Spleen (tissue), 13 donors: ENCODE measurements at places on chromosomes 16 and 17. TPM values are rescaled to one million over a fixed set of nuclear protein-coding genes. Genes with fewer than 3 reads are reported as not detected.
A peak's percentile ranks its signal among the peaks of the same experiment; 100 is the strongest.

NPB gene
- total RNA-seq: 1.0 TPM

SOST gene
- not detected for total RNA-seq

- no peaks in the 10 kb centered on the region for H3K27me3 ChIP-seq
- peak; percentile 76 for DNase-seq
- no peak overlapping the region for H3K4me3 ChIP-seq
- H3K4me1 ChIP-seq: peaks cover 100% of the 10 kb centered on the region
- H3K36me3 ChIP-seq: peaks cover 65% of the 10 kb centered on the region
Measured at GRCh38 chr16:11674001-11674817, 6.0 kb downstream of the SNN start.

- H3K27ac ChIP-seq: no peak overlapping the region
- H3K27me3 ChIP-seq: no peaks in the 10 kb centered on the region
- H3K4me1 ChIP-seq: peaks cover 2% of the 10 kb centered on the region
- H3K36me3 ChIP-seq: no peaks in the 10 kb centered on the region
Measured at GRCh38 chr16:56207421-56207820, 16.1 kb downstream of the GNAO1 start.

DNA sequence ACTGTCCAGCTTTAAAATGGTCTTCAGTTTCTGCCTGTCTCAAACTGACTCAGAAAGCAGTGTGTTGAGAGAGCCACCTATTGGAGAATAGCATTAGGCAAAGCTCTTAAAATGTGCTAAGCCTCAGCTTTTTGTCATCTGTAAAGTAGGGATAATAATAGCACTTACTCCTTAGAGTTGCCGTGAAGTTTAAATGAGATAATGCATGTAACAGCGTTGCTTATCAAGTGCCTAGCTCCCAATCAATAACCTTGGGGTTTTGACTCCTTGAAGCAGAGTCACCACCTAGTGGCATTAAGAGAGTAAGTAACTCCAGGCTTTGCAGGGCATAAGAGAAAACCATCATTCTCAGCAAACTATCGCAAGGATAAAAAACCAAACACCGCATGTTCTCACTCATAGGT, 163.3 kb downstream of the HS3ST2 start:
- no peaks in the 10 kb centered on the region for H3K4me1 ChIP-seq
- no peaks in the 10 kb centered on the region for H3K36me3 ChIP-seq
- H3K27ac ChIP-seq: no peak overlapping the region
- no peak for DNase-seq
- H3K4me3 ChIP-seq: no peak overlapping the region
- peaks cover 30% of the 10 kb centered on the region for H3K27me3 ChIP-seq

DNA sequence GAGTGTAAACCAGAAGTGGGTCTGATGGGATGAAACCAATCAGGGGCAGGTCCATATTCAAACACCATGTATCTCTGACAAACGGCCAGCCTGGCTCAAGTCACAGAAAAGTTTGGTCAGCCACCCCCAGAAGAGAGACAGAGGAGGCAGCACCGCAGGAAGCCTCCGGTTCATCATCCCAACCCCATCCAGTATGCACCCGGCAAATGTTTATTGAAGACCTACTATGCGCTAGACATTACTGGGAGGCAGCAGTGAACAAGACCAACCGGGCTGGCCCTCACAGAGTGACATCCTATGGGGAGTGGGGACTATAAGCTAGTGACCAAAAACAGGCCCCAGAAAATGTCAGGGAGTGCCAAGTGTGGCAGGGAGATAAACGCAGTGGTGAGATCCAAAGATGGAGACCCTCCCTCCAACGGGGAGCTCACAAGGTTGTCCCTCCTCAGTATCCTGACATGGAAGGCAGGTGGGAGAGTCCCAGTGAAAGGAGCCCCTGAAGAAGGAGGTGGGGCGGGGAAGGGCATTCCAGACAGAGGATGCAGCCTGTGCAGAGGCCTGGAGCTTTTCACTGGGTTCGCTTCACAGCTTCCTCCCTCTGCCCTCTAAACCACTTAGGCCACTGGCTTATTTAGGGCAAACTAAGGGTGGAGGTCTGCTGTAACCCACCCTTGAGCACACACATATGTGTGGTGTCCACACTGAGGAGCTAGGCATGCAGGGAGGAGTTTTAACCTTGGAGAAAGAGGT, 2.0 kb downstream of the GSG1L start:
- no peaks in the 10 kb centered on the region for H3K36me3 ChIP-seq
- peaks cover 31% of the 10 kb centered on the region for H3K27me3 ChIP-seq
- H3K27ac ChIP-seq: no peak overlapping the region
- DNase-seq: peak; percentile 41
- no peaks in the 10 kb centered on the region for H3K4me1 ChIP-seq

DNA sequence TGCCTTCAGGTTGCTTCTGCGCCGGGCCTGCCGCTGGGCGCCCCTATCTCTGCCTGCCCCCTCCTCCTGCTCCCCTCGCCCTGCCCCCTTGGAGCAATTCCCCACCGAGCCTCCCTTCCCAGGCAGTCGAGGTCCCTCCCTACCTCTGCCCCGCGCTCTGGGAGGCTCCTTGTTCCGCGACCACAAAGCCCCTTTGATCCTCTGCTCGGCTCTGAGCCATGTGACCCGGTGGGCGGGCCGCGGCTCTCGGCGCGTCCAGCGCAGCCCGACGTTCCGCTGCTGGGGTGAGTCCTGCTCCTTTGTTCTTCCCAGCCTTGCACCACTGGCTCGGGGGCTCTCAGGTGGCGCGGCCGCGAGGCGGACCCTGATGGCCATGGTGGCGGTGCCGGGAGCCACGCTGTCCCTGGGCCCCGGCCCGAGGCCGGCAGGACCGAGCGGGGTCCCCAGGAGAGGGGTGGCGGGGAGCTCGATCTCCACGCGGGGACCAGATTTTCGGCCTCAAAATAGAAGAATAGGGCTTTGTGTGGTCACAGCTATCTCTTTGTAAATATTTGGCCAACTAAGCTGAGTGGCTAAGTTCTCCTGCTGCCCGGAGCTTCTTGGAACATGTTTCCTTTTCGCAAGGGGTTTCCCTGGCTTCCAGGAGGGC, 310.6 kb downstream of the SEC14L1 start:
- peak overlapping the region; percentile 89 for H3K27ac ChIP-seq
- peak; percentile 95 for DNase-seq
- H3K4me1 ChIP-seq: peaks cover 87% of the 10 kb centered on the region
- H3K4me3 ChIP-seq: peak overlapping the region; percentile 64
- no peaks in the 10 kb centered on the region for H3K27me3 ChIP-seq

GRCh38 chr16:14249291-14250032, 178.3 kb downstream of the MRTFB start:
- H3K27me3 ChIP-seq: no peaks in the 10 kb centered on the region
- no peaks in the 10 kb centered on the region for H3K4me1 ChIP-seq
- DNase-seq: no peak
- no peak overlapping the region for H3K27ac ChIP-seq
- H3K4me3 ChIP-seq: no peak overlapping the region

DNA sequence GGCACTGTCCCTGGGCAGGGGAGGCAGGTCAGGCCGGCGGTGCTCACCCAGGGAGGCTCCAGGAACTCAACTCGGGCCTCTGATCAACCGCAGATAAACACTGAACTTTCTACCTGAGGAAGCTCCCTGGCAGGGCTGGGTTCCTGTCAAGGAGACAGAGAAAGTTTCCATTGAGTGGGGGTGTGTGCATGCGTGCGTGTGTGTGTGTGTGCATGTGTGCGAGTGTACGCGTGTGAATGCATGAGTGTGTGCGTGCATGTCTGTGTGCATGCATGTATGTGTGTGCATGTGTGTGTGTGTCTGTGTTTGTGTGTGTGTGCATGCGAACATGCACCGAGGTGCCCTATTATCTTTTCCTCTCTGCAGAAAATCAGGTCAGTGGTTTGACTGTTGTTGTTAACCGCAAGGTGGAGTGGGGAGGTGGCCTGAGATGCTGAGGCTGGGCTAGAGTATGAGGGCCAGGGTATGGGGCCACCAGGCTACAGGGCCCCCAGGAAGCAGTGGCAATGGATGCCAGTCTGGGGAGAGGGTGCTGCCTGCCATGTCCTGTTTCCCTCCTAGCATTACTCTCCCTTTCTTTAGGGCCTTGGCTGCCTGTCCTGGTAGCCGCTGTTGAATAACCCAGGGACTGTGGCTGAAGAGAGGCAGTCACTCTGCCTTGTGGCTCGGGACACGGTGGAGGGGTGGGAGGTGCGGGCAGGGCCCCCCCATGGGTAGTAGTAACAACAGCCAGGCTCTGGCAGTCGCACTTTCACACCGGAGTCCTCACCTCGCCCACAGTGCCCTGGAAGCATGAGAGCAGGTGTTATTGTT, 24.0 kb downstream of the CCR7 start:
- H3K36me3 ChIP-seq: no peaks in the 10 kb centered on the region
- DNase-seq: peak; percentile 83
- no peaks in the 10 kb centered on the region for H3K27me3 ChIP-seq

DNA sequence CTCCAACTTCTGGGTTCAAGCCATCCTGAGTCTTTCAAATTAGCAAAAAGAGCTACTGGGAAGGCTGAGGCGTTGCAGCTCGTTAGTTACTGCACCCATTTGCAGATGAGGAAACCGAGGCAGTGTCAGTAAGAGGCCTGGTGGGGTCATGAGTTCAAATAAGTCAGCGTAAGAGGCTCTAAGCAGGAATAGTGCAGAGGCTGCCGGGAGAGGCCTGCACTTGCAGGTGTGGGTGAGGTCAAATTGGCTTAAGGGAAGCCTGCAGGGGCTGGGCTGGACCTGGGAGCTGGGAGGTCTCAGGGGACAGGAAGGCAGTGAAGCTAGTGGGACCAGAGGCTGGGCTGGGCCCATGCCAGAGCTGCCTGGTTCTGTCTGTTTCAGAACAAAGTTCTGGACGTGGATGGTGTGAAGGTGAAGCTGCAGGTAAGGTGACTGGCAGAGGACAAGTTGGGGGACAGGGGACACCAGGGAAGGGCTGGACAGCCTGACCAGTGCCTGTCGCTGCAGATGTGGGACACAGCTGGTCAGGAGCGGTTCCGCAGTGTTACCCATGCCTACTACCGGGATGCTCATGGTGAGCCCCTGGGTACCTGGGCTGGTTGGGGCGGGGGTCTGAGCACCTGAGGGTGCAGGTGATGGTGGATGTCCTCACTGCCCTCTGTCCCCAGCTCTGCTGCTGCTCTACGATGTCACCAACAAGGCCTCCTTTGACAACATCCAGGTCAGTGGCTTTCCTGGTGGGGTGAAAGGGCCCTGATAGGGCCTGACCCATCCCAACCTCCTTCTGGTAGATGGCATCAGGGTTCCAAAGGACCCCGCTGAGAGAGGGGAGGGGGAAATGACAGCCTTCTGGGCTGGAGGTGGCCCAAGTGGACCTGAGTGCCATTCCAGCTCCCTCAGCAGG, 3.0 kb downstream of the RAB26 start:
- peak; percentile 74 for DNase-seq
- H3K27me3 ChIP-seq: peaks cover 7% of the 10 kb centered on the region
- no peak overlapping the region for H3K27ac ChIP-seq

GRCh38 chr16:35134471-35134870, 1675.1 kb downstream of the TP53TG3F start:
- no peak for DNase-seq
- H3K36me3 ChIP-seq: no peaks in the 10 kb centered on the region
- no peaks in the 10 kb centered on the region for H3K27me3 ChIP-seq
- no peak overlapping the region for H3K4me3 ChIP-seq
- no peak overlapping the region for H3K27ac ChIP-seq
- H3K4me1 ChIP-seq: no peaks in the 10 kb centered on the region

DNA sequence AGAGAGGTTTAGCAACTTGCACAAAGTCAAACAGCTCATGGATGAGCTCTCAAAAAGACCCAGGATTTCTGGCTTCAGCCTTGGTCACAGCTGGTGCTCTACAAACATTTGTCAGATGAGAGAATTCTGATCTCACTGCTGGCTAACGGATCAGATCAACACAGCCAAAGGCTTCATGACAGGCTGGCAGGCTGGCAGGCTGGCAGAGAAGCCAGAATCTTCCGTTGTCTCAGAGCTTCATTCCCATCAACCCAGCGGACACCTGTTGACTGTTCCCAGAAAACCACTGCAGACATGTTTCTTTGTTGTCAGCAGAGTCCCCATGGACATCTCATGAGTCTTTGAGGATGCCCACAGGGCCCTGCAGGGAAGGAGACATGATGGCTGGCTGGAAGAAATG, 303.8 kb upstream of the ASIC2 start:
- H3K4me1 ChIP-seq: peaks cover 7% of the 10 kb centered on the region
- H3K4me3 ChIP-seq: no peak overlapping the region
- H3K27ac ChIP-seq: no peak overlapping the region

DNA sequence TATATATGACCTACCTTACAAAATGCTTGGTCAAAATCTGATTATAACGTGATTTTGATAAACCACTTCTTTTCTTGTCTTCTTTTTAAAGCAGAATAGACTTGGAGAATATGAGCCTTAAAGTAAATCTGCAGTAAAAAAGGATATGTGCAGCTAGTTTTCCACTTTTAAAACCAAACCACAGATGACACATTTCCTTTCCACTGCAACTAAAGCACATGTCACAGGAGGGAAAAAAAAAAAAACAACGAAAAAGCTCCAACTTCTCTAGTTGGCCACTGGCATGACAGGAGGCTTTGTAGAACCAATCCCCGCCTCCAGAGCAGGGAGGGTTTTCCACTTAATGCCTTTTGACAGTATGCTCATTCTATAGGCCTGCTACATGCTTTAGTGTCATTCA, at the start of gene EVI2A:
Gene EVI2A (minus strand): TSS at position 142 of the 400 bp plus-strand sequence. CDS start 2,609 bp downstream, outside the sequence.
- H3K4me1 ChIP-seq: peaks cover 23% of the 10 kb centered on the region
- peak; percentile 80 for DNase-seq
- H3K27ac ChIP-seq: peak within 1 kb of the TSS; percentile 88
- H3K4me3 ChIP-seq: peak within 1 kb of the TSS; percentile 70
- peaks cover 10% of the 10 kb centered on the region for H3K36me3 ChIP-seq

DNA sequence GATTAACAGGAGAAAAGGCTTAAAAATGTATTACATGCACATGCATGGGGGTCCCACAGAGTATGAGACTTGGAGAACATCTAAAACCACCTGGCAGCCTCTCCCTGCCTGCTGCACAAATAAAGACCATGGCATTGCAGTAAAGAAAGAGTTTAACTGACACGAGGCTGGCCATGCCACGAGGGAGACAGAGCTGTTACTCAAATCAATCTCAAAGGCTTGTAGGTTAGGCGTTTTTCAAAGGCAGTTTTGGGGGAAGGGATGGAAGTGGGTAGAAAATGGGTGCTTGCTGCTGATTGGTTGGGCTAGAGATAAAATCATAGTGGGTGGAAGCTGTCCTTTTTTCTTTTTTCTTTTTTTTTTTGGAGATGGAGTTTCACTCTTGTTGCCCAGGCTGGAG, 17.3 kb upstream of the PSMD7 start:
- H3K4me1 ChIP-seq: no peaks in the 10 kb centered on the region
- no peak for DNase-seq
- no peak overlapping the region for H3K27ac ChIP-seq
- H3K36me3 ChIP-seq: no peaks in the 10 kb centered on the region
- no peak overlapping the region for H3K4me3 ChIP-seq
- no peaks in the 10 kb centered on the region for H3K27me3 ChIP-seq

GRCh38 chr16:12188061-12188934, 211.8 kb downstream of the SNX29 start:
- DNase-seq: no peak
- peaks cover 3% of the 10 kb centered on the region for H3K4me1 ChIP-seq
- no peaks in the 10 kb centered on the region for H3K36me3 ChIP-seq
- H3K27ac ChIP-seq: no peak overlapping the region
- H3K4me3 ChIP-seq: no peak overlapping the region
